ENCODE measurements at places on chromosomes 2 and 18. TPM values are rescaled to one million over a fixed set of nuclear protein-coding genes. Genes with fewer than 3 reads are reported as not detected.

- 0 out of 2 replicates have a peak overlapping the region, but pooled peaks have one; percentile 3 for H3K27ac ChIP-seq
- no peaks in the 10 kb centered on the region for H3K27me3 ChIP-seq
- DNase-seq: no peak
- no peak overlapping the region for H3K4me3 ChIP-seq
These were observed 3.9 kb downstream of the RPL37A start for GRCh38 chr2:216502381-216503158.

The PRKRA gene
- polyA plus RNA-seq: 44.3 TPM

DNA sequence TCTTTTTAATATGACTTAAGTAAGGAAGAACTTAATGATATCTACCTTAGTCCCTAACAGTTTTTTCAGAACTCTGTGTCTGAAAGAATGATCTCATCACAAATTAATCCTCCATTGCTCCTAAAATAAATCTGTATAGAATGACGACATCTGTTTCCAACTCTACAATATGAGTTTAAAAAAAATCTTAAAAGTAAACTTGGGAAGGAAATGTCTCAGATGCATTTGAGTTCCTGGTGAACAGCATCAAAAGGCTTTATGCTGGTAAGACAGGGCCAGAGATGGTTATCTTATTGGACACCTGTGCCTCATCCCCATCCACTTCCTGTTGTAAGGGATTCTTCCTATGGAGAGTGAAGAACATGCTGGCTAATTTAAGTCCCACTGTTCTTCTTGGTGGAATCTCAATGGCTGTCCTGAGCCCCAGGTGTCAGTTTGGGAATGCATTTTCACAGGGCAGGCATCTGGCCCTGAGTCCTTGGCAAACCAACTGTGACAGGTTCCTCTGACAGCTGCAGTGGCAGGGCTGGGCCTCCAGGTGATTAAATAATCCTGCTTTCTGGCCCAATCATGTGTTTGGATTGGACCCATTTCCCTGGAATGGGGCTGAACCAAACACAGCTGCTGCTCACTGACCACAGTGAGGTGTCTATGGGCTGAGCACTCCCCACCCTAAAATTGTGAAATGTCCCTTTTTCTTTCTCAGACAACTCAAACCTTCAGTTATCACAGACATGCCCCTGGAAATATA lies 12.9 kb upstream of the NCKAP5 start:
- H3K36me3 ChIP-seq: no peaks in the 10 kb centered on the region
- no peak for DNase-seq
- no peak overlapping the region for H3K27ac ChIP-seq
- H3K4me1 ChIP-seq: peaks cover 26% of the 10 kb centered on the region

The CYTIP gene
- polyA plus RNA-seq: not detected

The ORC2 gene
- 3.4 TPM for polyA plus RNA-seq

- H3K36me3 ChIP-seq: peaks cover 5% of the 10 kb centered on the region
- H3K4me1 ChIP-seq: no peaks in the 10 kb centered on the region
- DNase-seq: no peak
- H3K27ac ChIP-seq: no peak overlapping the region
- no peaks in the 10 kb centered on the region for H3K27me3 ChIP-seq
These were observed 5.2 kb downstream of the ANKRD53 start for GRCh38 chr2:70983506-70984227.

- DNase-seq: no peak
- H3K36me3 ChIP-seq: no peaks in the 10 kb centered on the region
- peaks cover 2% of the 10 kb centered on the region for H3K4me1 ChIP-seq
- H3K27ac ChIP-seq: no peak overlapping the region
These were observed 28.9 kb upstream of the GAREM2 start for GRCh38 chr2:26144031-26144430.

The SCN3A gene
- 0.33 TPM for polyA plus RNA-seq

GRCh38 chr2:227828477-227828912 lies 14.9 kb downstream of the CCL20 start:
- no peaks in the 10 kb centered on the region for H3K27me3 ChIP-seq
- no peaks in the 10 kb centered on the region for H3K36me3 ChIP-seq
- no peak for DNase-seq
- no peaks in the 10 kb centered on the region for H3K4me1 ChIP-seq

GRCh38 chr2:100365434-100365833 lies 43.1 kb upstream of the LONRF2 start:
- no peaks in the 10 kb centered on the region for H3K36me3 ChIP-seq
- H3K27me3 ChIP-seq: no peaks in the 10 kb centered on the region
- H3K4me3 ChIP-seq: no peak overlapping the region
- H3K4me1 ChIP-seq: no peaks in the 10 kb centered on the region

Data from SK-N-SH (cell line).